ENCODE measurements at places on chromosomes 11 and 22. TPM values are rescaled to one million over a fixed set of nuclear protein-coding genes. Genes with fewer than 3 reads are reported as not detected.

Gene SLC25A45
- total RNA-seq: 2.6 TPM

Gene PLAAT5
- total RNA-seq: not detected

- H3K27ac ChIP-seq: no peak overlapping the region
- H3K4me1 ChIP-seq: no peaks in the 10 kb centered on the region
- DNase-seq: no peak
- no peaks in the 10 kb centered on the region for H3K27me3 ChIP-seq
- H3K4me3 ChIP-seq: no peak overlapping the region
Measured at GRCh38 chr22:32306561-32306960, 51.1 kb upstream of the RFPL3 start.

GRCh38 chr11:115279813-115280761 is 224.1 kb downstream of the CADM1 start:
- no peak overlapping the region for H3K4me3 ChIP-seq
- no peak for DNase-seq
- no peaks in the 10 kb centered on the region for H3K27me3 ChIP-seq
- H3K27ac ChIP-seq: no peak overlapping the region
- H3K4me1 ChIP-seq: no peaks in the 10 kb centered on the region
